ENCODE measurements at places on chromosomes 11 and 22.

DNA sequence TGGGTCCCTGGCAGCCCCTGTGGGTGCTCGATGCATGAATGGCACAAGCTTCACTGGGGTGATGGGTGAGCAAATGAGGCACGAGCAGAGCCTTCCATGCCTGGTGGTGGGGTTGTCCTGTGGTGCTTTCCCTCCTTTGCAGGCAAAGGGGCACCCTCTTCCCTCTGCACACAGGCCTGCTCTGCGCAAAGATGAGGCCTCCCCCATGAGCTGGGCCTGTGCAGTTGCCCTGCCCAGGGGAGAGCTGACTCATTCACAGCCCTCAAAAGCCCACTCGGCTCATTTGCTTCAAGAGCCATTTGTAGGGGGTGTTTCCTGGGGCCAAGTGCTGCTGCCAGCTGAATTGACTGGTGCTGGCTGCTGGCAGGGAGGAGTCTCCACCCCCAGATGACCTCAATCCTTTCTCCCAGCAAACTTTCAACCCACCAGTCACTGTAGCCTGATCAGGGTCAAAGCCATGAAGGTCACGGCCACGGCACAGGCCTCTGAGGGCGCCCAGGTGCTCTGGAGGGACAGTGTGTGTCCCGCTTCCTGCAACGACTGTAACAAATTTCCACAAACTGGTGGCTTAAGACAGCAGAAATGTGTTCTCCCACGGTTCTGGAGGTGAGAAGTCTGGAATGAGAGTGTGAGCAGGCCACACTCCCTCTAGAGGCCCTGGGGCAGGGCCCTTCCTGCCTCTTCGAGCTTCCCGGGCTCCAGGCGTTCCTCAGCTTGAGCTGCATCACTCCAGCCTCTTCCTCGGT is 48.8 kb upstream of the ANO1 start:
- DNase-seq, result no peak

- DNase-seq, result no peak
Observed at GRCh38 chr11:84590106-84590505, 1037.0 kb downstream of the DLG2 start.

- DNase-seq, result no peak
Observed at GRCh38 chr11:26905368-26905767, 88.5 kb upstream of the FIBIN start.

- DNase-seq, result no peak
Observed at GRCh38 chr11:132907651-132908413, 624.5 kb downstream of the OPCML start.

- DNase-seq, result no peak
Observed at GRCh38 chr11:1118755-1119603, 38.8 kb upstream of the MUC5AC start.

DNA sequence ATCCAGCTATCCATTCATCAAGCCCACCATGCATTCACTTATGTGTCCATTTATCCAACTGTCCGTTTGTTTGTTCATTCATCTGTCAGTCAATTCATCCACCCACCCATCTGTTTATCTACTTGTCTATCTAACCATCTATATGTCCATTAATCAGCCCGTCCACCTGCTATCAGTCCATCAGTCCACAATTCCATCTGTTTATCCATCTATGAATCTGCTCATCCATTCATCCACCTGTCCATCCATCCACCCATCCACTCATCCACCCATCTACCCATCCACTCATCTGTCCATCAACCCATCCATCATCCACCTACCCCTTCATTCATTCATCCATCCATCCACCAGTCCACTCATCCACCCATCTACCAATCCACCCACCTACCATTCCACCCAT is 970 bp upstream of the SPI1 start:
- no peak for DNase-seq

GRCh38 chr22:46360097-46360496 is 24.6 kb downstream of the TRMU start:
- DNase-seq, result no peak

DNA sequence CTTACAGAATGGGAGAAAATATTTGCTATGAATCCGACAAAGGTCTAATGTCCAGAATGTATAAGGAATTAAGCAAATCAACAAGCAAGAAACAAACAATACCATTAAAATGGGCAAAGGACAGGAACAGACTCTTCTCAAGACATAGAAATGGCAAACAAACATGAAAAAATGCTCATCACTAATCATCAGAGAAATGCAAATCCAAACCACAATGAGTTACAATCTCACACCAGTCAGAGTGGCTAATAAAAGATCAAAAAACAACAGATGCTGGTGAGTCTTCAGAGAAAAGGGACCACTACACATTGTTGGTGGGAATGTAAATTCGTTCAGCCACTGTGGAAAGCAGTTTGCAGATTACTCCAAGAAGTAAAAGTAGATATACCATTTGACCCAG is 382.0 kb upstream of the ANO3 start:
- no peak for DNase-seq

GRCh38 chr11:38971141-38971540 is 2373.1 kb upstream of the RAG2 start:
- no peak for DNase-seq

DNA sequence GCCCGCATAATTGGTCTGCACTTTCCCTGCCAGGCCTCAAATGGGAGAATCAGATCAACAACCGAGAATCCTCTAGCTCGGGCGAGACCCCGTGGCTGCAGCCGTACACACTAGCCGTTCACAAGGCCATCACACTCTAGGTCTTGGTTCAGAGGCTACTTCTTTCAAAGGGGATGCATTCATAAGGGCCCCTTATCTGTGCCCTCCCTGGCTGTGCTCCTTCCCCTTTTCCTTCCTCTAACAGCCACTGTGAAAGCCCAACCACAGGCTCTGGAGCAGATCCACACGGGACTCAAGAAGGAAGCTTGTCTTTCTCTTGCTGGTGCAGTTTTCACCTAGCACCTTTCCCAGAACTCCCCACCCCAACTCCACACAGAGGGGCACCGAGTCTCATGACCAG is 24.5 kb downstream of the SMIM38 start:
- no peak for DNase-seq

- no peak for DNase-seq
Observed at GRCh38 chr11:23212807-23213206, 352.5 kb upstream of the CCDC179 start.

- no peak for DNase-seq
Observed at GRCh38 chr22:26287382-26288225, 118.3 kb downstream of the SEZ6L start.

GRCh38 chr11:91790346-91791170 is 434.1 kb upstream of the FAT3 start:
- DNase-seq, result no peak

- no peak for DNase-seq
Observed at GRCh38 chr22:23274146-23274526, 93.8 kb downstream of the BCR start.

GRCh38 chr11:57638005-57638781 is 11.5 kb downstream of the YPEL4 start:
- DNase-seq, result no peak

DNA sequence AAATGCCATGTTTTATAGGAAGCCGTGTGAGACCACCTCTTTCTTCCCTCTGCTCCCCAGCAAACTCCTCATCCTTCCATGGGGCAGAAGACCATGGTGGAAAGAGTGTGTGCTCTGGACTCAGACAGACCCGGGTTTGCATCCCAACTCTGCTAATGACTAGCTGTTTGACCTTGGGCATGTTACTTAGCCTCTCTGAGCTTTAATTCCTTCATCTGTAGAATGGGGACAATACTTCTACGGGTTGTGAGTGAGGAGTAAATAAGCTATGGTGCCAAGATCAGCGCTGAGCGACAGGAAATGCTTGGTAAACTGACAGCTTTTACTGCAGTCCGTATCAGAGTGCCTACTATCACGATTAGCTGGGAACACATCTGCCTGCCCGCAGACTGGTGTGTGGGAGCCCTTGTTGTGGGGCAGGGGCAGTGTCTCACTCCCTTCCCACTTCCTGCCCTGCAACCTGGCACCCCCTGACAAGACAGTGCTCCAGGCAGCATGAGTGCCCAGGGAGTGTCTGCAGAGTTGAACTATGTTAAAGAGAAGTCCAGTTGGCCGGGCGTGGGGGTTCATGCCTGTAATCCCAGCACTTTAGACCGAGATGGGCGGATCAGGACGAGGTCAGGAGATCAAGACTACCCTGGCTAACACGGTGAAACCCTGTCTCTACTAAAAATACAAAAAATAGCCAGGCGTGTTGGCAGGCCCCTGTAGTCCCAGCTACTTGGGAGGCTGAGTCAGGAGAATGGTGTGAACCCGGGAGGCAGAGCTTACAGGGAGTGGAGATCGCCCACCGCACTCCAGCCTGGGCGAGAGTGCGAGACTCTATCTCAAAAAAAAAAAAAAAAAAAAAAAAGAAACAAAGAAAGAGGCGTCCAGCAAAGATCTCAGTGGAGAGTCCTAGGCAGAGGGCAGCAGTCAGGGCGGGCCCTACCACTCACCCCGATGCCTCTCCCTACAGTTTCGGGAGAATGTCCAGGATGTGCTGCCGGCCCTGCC is 2.2 kb downstream of the SEC14L2 start:
- DNase-seq, result no peak

- DNase-seq, result no peak
Observed at GRCh38 chr22:39522567-39523300, 2.4 kb downstream of the ATF4 start.

- no peak for DNase-seq
Observed at GRCh38 chr11:67612751-67613150, 6.0 kb downstream of the NDUFV1 start.

DNA sequence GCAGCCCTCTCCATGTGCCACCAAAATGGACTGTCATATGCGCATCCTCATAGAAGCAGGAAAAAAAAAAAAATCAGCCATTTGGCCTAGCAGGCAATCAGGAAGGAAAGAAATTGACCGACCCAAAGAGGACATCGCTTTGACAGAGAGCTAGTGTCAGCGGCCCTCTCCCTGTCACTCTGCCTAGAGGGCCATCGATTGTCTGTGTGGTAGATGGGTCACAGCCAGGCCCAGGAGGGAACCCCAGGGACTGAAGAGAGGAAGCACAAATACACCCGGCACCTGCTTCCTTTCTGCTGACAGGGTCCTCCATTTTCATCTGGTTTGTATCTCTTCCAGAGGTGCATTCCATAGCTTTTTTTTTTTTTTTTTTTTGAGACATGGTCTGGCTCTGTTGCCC is 21.8 kb downstream of the VPS37C start:
- no peak for DNase-seq

DNA sequence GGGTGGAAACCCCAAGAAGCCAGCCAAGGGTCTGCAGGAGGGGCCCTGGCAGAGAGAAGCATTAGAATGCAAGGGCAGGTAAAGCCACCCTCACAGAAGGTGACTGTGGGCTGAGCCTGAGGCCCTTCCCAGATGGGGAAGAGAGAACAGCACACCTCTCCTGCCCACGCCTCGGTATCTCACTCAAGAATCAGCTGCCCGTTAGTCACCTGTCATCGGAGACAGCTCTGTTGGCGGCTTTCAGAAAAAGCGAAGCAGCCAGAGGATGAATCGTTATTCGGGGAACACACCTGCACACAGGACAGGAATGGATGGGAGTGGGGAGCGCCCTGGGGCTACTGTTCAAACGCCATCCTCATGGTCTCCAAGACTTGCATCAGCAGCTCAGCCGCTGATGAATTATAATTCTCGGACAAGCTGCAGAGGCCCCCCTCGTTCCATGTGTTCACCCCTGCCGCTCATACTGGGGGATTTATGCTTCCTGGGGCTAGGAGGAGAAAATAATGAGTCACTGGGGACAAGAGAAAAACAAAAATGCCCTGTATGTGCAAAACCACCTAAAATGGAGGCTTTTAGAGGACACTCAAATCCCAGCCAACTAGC is 21.6 kb upstream of the TMA7B start:
- peak; percentile 41 for DNase-seq

DNA sequence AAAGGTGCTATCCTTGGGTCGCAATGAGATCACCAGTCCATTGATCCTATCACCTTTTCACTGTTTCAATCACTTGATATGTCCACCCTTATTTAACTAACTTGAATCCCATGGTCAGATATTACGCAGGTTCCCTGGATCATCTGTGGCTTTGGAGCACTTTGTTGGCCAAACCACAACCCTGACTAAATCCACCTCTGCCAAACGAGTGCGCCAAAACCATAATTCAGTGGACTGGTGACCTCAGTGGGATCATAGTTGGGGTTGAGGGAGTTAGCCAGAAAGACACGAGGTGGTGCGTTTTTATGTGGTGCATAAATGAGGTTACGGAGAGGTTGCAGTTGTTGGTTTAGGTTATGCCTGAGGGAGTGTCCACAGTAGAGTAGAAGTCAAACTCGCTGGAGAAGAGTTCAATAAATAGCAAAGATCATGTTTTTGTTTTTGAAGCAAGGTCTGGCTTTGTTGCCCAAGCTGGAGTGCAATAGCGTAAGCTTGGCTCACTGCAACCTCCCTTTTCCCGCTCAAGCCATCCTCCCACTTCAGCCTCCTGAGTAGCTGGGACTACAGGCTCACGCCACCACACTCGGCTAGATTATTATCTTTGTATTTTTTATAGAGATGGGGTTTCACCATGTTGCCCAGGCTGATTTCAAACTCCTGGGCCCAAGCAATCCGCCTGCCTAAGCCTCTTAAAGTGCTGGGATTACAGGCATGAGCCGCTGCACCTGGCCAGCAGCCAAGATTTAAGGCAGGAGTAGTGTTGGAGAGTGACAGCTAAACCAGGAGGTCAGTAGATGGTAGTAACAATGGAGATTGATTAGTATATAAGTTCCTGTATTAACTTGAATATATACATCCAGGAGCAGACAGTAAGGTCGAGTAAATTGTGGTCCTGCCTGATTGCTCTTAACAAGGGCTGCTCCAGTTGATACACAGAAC is 4.5 kb downstream of the FOXR1 start:
- DNase-seq, result no peak

GRCh38 chr11:62921573-62922188 is 518 bp upstream of the CHRM1 start:
- DNase-seq, result no peak

- DNase-seq, result no peak
Observed at GRCh38 chr22:25386538-25386884, 167.1 kb downstream of the CRYBB2 start.

GRCh38 chr11:29334776-29335130 is 682.1 kb downstream of the KCNA4 start:
- DNase-seq, result no peak

GRCh38 chr11:47257517-47258316 is at the start of gene NR1H3:
Gene NR1H3 (plus strand): TSS chr11:47257996. CDS start chr11:47259217, 1,221 bp downstream.
- no peak for DNase-seq
